Esophagus (tissue), 2 donors: ENCODE measurements at places on chromosomes 16 and 17. TPM values are rescaled to one million over a fixed set of nuclear protein-coding genes. Genes with fewer than 3 reads are reported as not detected.

The TBX21 gene
- polyA plus RNA-seq, result 0.24 TPM

The ADAD2 gene
- 3.6 TPM for polyA plus RNA-seq

The TEX19 gene
- polyA plus RNA-seq, result not detected

The MMP28 gene
- 14.8 TPM for polyA plus RNA-seq

The SLC13A2 gene
- polyA plus RNA-seq, result not detected

The SERPINF2 gene
- 2.9 TPM for polyA plus RNA-seq
